Small intestine (tissue), 16 donors: ENCODE measurements at places on chromosomes 6 and 20.

DNA sequence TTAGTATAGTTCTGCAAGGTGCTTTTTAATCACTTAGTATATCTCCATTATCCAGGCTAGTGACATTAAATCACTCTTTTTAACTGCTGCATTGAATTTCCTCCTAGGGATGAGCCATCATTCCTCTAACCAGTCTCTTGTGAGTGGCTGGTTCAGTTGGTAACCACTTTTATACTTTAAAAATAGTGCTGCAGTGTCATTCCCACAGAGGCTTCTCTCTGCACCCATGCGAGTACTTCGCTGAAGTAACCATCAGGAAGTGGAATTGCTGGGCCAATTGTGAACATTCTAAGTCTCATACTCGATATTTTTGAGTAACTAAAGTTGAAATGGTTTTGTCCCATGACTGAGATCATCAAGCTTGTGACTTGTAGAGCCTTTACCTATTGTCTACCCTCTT, 2.1 kb downstream of the BTN3A2 start:
- DNase-seq: no peak

DNA sequence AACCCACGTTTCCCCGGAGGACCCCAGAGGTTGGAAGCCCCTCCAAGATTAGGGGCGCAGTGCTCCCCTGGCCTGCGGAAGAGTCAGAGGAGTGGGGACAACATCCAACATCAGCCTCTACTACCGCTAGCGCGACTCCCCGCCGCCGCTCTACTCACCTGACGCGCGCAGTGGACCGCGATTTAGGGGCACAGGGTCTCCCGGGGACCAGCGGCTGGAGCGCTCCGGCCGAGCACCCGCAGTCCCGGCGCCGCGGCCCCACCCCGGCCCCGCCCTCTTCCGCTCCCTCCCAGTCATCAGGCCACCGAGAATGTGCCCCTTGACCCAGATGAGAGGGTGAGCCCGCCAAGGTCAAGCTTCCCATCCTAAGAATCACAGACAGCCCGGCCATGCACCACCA, at the start of gene ZFP57:
TSS of gene ZFP57 (minus strand) at position 249 of the 400 bp plus-strand sequence. CDS start 4,149 bp downstream, outside the sequence.
- no peak for DNase-seq

DNA sequence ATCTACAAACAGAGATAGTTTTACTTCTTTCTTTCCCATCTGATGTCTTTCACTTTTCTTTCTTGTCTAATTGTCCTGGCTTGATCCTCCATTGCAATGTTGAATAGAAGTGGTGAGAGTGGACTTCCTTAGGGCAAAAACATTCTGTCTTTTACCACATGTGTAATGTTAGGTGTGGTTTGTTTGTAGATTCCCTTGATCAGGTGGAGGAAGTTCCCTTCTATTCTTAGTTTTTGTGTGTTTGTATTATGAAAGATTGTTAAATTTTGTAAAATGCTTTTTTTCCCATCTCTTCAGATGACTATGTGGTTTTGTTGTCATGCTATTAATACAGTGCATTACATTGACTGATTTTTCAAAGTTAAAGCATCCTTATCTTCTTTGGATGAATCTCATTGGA, 41.6 kb upstream of the DUSP22 start:
- DNase-seq: no peak

DNA sequence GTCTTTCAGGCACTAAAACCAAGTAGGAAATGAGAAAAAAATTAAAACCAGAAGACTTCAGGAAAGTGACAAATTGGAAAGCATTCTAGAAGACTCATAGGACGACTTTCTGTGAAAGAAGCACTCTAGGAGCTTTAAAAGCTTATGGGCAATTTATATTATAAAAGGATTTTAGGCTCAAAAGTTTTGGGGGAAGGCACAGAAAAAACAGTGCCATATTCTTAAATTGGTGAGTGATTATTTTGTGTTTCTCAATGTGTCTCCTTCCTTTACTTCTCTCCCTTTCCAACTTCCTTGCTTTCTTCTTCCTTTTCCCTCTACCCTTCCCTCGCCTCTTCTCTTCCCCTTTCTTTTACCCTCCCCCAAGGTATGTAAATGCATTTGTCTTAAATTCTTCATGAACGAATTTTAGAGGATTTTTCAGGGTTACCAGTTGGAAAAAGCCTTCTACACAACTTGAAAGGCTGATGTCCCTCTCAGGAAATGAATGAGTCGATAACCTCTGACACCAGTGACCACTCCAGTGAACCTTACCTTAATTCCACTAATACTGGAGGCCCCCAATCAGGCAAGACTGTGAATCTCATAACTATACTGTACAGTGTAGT, 2.6 kb upstream of the LIN28B start:
- DNase-seq: no peak

DNA sequence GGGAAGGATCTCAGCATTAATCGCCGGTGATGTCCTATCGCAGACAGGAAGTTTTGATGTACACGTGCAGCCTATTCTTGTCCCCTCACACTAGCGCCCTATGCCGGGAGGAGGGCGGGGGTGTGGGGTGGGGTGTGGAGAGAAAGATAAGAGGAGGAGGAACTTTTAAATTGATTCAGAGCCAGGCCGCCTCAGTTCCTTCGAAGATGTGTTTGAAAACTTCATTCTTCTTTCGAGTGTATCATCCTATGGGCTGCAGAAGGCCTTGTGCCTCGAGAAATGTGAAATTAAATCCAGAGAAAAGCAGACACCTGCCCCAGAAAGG, 2.5 kb upstream of the POU3F2 start:
- no peak for DNase-seq

DNA sequence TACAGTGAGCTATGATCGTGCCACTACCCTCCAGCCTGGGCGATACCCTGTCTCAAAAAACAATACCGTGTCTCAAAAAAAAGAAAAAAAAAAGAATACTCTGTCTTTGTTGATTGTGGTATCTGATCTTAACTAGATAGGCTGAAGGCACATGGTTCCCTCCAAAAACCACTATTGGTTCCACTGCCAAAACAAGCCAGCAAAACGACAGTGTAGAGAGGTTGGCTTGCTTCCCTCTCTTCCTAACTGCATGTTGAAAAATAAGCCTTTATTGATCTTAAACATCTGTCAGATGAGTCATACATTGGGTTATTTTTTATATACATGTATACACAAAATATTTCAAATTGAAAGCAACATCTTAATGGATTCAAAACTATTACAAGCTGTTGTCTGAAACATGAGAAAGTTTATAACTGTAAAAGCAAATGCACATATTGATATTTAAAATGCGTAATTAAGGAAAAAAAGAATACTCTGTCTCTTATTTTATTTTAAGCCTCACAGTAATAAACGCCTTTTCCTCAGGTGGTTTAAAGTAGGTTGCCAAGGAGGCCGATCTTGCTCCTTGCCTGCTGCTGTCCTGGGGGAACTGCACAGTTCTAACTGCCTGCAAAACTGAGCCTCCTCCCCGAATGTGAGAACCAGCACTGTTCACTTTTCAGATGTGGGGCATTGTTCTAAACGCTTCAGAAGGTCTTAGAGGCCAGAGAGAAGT, 7.0 kb upstream of the NINL start:
- no peak for DNase-seq
